ENCODE measurements at places on chromosomes 12 and 14. TPM values are rescaled to one million over a fixed set of nuclear protein-coding genes. Genes with fewer than 3 reads are reported as not detected.

TAS2R9 gene
- 0.09 TPM for total RNA-seq

GRCh38 chr14:32134448-32135097 is 57.5 kb downstream of the ARHGAP5 start:
- DNase-seq: peak; percentile 13

DNA sequence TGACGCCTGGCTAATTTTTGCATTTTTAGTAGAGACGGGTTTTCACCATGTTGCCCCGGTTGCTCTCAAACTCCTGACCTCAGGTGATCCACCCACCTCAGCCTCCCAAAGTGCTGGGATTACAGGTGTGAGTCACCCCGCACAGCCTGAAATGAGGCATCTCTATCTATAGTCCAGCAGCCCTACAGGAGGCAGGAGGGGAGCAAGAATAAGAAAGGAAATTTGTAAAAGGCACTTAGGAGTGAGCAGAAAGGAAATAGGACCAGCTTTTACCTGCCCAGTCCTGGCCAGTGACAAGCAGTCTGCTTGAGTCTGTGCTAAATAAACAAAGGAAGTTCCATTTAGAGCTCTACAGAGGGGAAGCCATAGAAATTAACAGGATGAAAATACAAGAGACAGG is 15.0 kb upstream of the PSMA6 start:
- no peak for DNase-seq

ZNF891 gene
- total RNA-seq: 1.8 TPM

DNA sequence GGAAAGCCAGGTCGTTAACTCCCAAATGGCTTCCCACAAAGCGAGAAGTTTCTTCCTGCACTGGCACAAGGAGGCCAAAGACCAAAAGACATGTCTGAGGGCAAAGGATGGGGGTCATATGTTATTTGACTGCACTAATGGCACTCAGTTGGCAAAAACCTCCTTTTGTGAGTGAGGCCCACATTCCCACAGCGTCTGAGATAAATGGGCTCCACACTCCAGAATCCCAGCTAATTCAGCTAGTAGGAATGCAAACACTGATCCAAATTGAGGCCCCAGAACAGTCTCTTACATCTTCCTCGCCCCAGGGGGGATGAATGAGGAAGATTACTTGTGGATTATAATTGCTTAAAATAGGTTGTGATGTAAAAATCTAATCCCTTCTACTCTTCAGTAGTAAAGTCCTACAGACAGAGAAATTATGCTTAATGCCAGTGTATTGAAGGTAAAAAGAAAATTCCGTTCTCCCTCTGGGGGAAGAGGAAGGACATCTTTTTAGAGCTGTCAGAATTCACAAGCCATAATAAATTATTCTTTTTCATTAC is 86.4 kb upstream of the PIWIL1 start:
- no peak for DNase-seq

GRCh38 chr14:74704656-74705055 is 8.2 kb downstream of the AREL1 start:
- no peak for DNase-seq

GRCh38 chr14:100384819-100385813 is 62.0 kb downstream of the SLC25A47 start:
- DNase-seq: peak; percentile 79

GRCh38 chr12:91033251-91033650 is 24.6 kb downstream of the KERA start:
- DNase-seq: no peak

GRCh38 chr14:92466059-92466458 is 47.5 kb upstream of the RIN3 start:
- no peak for DNase-seq

CCDC88C gene
- not detected for total RNA-seq

DNA sequence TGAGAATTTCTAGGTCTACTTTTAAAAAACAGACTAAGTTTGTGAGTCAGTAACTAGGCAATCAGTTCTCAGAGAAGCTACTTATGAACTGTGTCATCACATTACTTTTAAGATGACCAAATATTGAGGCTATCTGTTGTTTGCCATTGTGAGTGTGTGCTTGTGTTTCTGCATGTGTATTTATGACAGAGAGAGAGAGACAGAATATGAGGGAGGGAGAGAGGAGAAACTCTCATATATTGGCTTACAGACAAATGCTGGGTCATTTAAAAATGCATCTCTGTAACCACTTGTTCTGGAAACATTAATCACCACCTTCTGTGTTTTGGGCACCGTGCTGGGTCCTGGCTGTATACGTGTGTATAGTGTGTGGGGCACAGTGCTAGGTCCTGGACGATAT is 161.5 kb upstream of the FRMD6 start:
- DNase-seq: peak; percentile 39

GRCh38 chr12:108375986-108376663 is 37.0 kb upstream of the CMKLR1 start:
- DNase-seq: no peak

KLHL28 gene
- total RNA-seq: 14.2 TPM

GRCh38 chr12:64304571-64304970 is 82.5 kb upstream of the KICS2 start:
- DNase-seq: no peak

GRCh38 chr12:93831374-93831773 is 154.2 kb downstream of the CRADD start:
- DNase-seq: no peak

SPIC gene
- not detected for total RNA-seq

- no peak for DNase-seq
Measured at GRCh38 chr14:105091054-105091516, 25.9 kb upstream of the GPR132 start.

SYT1 gene
- 43.3 TPM for total RNA-seq

- DNase-seq: no peak
Measured at GRCh38 chr12:130658145-130658911, 57.8 kb downstream of the RIMBP2 start.

- DNase-seq: no peak
Measured at GRCh38 chr12:116594325-116595038, 35.3 kb downstream of the MAP1LC3B2 start.

TCL1B gene
- total RNA-seq: not detected

Data from fibroblast of the aortic adventitia (primary cell).